ENCODE measurements at places on chromosomes 3 and 15. TPM values are rescaled to one million over a fixed set of nuclear protein-coding genes. Genes with fewer than 3 reads are reported as not detected.

PLIN1 gene
- polyA plus RNA-seq: 0.16 TPM

DISP2 gene
- 2.1 TPM for polyA plus RNA-seq

DNA sequence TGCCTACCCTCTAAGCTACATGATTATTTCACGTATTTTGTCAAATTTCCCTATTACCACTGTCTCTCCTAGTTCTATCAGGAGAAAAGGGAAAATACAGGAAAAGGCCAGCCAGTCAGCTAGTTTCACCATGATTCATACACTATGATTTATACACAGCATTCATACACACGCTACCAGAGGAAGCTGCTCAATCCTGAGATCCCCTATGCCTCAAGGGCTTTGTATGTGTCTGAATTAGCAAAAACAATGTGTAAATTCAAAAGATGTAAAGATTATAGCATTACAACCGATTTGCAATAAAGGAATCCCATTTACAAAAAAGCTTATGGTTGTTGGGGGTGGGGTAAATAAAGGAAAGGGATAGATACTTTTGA lies 3.1 kb upstream of the ACKR4 start:
- DNase-seq: no peak

DNA sequence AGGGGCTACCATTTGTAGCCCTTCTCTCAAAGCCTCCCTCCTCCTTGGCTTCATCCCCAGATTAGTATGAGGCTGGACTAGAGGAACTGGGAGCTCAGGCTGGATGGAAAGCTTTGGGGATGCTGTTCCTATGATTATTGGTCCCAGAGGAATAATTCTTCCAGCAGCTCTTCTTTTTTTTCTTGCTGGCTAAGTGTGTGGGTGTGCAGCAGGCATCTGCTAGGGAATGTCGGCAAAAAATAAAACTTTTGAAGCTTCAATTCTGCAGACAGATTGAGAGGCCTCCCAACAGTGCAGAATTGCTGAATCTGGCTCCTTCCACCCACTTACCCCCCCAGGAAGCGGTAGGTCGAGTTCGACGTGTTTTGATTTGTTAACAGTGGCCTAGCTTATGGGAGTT lies 138.5 kb upstream of the ANKRD28 start:
- peak; percentile 62 for DNase-seq

DNA sequence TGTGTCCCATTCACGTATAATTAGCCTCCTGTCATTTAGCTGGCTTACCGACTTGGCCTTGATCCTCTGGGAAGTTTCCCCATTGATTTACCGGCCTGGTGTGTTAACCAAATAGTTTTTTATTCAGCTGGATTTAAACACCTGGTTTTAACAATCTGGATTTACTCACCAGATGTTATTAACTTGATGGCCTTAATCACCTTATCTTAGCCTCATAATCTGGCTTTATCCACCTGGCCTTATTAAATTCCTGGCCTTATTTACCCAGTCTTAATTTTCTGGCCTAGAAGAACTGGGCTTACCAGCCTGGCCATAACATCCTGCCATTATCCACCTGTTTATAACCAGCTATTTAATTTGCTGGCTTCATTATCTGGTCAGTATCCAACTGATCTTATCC lies 89.9 kb downstream of the IL12A start:
- no peak for DNase-seq

GRCh38 chr3:58179235-58180098 lies 31.3 kb downstream of the DNASE1L3 start:
- DNase-seq: no peak

GRCh38 chr3:196207833-196208607 lies 3.2 kb downstream of the ZDHHC19 start:
- no peak for DNase-seq

DNA sequence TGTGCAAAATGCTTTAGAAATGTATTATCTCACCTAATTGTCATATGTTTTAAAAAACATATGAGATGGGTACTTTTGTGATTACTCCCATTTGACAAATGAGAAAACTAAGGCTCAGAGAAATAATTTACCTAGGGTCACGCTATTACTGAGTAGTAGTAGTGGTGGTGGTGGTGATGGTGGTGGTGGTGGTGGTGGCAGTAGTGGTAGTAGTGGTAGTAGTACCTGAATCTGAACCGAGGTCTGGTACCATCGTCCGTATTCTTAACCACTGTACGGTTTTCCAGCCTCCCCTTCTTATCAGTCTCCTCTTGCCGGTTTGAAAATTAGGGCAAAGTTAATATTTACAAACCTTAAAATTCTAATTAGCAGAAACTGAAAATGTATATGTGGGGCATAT lies 102.4 kb downstream of the KLHL25 start:
- DNase-seq: no peak

Data from muscle of leg (tissue), 16 donors.